ENCODE measurements at places on chromosomes 3 and 15. TPM values are rescaled to one million over a fixed set of nuclear protein-coding genes. Genes with fewer than 3 reads are reported as not detected.

TMOD3 gene
- 48.6 TPM for total RNA-seq

DNAH12 gene
- total RNA-seq = 0.21 TPM

FBXL22 gene
- 1.3 TPM for total RNA-seq

- DNase-seq = peak; percentile 15
Measured at GRCh38 chr3:111761309-111761795, 97.7 kb upstream of the PHLDB2 start.

ACSBG1 gene
- not detected for total RNA-seq

- DNase-seq = no peak
Measured at GRCh38 chr15:70064441-70064840, 33.3 kb downstream of the TLE3 start.

GRCh38 chr3:126557415-126557745 lies 1.4 kb downstream of the C3orf22 start:
- DNase-seq = no peak

DNA sequence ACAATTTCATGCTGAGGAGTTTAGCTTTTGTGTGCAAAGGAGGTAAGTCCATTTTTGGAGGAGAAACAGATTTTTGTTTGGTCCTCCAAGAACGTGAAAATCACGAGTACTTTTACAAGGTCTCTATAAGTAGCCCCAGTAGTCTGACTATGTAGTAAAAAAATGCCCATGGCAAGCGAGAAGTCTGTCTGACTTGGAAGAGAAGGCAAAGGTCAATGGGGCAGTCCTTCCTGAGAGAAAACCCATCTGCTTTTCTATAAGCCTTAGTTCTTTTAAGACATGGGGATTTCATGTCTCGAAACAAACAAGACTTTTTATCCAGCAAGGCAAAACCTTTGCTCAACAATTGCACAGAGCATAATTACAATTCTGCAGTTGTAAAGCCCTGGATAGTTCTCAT lies 183.2 kb downstream of the GAP43 start:
- no peak for DNase-seq

DNA sequence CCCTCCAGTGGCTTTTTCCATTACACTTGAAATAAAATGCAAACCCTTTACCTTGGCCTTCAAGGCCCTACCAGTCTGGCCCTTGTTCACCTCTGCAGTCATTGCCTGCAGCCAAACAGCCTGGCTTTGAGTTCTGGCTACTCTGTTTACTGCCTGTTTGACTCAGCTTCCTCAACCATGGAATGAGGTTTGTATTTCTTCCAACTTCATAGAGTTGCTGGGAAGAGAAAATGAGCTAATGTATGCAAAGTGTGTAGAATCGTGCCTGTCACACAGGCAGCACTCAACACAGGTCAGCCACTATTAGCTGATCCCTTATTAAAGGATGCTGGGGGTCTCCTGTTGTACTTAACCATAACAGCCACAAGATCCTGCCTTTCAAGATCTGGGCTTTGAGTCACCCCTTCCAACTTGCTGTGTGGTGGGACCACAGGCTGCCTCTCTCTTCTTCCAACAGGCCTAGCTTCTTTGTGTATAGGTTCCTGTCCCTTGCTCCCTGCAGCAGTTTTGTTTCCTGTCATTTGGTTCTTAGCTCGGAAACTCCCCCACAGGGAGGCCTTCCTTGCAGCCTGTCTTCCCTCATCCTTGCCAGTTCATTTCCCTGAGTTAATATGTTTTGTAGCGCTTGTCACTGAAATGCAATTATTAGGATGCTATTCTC lies 6.4 kb downstream of the MED12L start:
- no peak for DNase-seq

CD200R1 gene
- total RNA-seq = 2.2 TPM

- no peak for DNase-seq
Measured at GRCh38 chr15:58222679-58223078, 84.5 kb downstream of the AQP9 start.

SYNPR gene
- not detected for total RNA-seq

GRCh38 chr3:162391301-162391700 lies 894.7 kb downstream of the OTOL1 start:
- no peak for DNase-seq

DNA sequence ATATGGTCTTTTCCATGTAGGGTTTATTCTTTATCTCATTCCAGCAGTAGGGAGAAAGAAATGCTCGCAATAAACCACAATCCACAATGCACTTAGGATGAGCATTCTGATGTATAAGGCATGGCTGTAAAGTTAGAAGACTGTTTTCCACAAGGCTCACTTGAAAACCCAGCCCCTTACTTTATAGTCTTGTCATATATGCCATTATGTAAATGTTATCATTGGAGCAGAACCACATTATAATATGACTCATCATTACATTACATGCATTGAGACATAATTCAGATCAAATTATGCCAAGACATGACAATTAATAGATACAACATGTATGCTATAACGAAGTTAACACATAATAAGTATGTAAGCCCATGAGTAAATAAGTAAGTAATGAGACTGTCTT lies 348.1 kb downstream of the LSAMP start:
- no peak for DNase-seq

DNA sequence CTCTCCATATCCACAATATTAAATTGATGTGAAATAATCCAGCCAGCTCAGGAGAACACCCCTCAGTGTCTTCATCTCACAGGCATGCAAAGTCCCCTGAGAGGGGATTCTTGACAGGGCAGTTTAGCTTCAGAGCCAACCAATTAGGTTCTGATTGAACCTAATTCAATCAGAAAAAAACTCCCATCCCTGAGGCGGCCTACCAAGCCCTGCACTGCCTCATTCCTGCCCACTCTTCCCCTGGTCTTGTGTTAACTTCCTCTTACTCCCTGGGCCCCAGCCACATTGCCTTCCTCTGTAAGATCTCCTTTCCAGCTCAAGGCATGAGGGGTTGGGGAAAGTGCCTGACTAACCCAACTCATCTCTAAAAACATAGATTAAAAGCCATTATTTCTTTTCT lies 46.1 kb downstream of the FRMD4B start:
- DNase-seq = no peak

DNA sequence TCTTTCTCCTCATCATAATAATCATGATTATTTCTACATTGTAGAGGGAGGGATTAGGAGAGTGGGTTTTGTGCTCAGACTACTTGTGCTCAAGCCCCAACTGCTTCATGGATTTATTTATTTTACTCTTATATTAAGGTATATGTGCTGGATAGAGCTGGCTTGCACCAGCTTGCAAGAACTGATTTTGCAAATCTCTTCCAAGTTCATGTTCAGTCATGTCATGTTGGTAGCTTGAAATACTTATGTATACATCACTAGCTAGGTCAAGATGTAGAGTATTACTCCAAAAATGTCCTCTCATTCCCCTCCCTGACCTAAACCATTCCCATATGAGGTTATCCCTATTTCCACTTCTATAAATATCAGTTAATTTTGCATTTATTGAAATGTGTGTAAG lies 293.9 kb upstream of the RBMS3 start:
- DNase-seq = no peak

LDHAL6B gene
- total RNA-seq = not detected

SETD5 gene
- 158 TPM for total RNA-seq

DNA sequence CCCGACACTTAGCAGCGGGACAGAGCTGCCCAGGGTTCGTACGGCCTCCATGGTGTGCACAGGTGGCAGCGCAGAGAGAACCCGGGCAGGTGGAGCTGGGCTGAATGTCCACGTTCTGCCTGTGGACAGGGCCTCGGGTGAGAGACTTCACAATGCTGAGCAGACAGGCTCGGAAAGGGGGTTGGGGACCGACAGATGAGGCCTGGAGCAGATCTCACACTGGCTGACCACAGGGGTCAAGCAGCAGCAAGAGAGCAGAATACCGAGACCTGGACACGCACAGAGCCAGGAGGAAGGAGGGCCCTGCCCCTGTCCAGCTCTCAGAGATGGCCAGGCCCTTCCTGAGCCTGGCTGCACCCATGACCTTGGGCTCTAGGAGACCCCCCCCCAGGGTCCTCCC lies 83.0 kb downstream of the VGLL4 start:
- DNase-seq = no peak

DNA sequence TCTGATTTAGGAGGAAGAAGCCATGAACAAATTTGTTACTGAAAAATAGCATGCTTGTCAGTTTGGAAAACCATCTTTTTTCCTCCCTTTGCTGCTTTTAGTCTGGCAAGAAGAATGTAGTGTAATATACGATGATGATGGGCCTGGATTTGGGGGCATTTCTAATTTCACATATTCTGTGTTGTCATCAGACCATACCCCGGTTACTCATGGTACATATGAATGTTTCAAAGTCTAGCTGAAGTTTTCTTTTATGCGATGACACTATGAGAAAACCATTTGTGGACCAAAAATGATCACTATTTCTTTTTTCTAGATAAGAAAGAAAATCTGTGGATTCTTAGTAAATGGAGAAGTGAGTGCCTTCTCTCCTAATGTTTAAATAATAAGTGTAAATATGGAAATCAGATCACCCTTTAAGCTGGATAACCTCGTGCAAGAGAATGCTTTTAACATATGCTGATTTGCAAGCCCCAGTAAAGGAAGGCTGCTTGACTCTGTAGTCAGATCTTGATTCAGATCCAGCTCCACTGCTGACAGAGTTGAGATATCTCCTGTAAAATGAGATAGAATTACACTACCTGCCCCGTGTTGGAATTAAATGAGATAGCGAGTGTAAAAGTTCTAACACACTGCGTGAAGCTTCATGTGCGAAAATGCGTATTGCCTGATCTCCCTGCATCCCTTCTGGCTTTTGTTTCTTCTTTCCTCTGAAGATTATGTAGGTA lies 3.0 kb downstream of the MEF2A start:
- no peak for DNase-seq

TCTA gene
- 22.0 TPM for total RNA-seq

- DNase-seq = no peak
Measured at GRCh38 chr3:136237961-136238649, 12.0 kb upstream of the PCCB start.

- DNase-seq = no peak
Measured at GRCh38 chr15:25717457-25718168, 145.5 kb downstream of the ATP10A start.

P2RY13 gene
- total RNA-seq = not detected

DNA sequence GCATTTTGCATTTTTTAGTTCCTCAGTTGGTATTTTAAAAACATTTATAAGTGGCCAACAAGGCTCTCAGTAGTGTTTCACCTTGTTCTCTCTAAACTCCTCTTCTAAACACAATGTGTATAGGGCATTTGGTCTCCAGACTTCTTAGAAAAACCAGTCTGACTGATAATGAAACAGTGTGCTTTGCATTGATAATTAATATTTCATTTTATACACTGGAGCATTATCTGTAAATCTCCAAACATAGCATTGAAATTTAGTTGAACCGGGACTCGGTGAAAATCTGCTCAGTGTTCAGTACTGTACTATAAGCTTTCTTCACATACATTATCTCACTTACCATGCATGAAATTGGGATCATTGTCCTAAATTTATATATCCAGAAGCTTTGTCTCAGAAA lies 53.6 kb downstream of the SETD5 start:
- DNase-seq = no peak

DNA sequence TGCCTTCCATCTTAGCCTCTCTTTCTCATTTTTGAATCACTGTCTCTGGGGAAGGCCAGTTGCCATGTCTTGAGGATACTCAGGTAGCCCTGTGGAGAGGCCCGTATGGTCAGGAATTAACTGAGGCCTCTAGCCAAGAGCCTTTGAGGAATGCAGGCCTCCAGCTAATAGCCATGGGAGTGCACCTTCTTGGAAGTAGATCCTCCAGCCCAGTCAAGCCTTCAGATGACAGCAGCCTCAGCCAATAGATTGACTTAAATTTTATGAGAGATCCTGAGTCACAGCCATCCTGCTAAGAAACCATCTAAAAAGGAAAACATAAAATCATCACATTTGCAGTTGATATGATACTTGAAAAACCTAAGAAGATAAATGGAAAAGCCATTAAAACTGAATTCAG lies 112.5 kb upstream of the BNIP2 start:
- no peak for DNase-seq

DNA sequence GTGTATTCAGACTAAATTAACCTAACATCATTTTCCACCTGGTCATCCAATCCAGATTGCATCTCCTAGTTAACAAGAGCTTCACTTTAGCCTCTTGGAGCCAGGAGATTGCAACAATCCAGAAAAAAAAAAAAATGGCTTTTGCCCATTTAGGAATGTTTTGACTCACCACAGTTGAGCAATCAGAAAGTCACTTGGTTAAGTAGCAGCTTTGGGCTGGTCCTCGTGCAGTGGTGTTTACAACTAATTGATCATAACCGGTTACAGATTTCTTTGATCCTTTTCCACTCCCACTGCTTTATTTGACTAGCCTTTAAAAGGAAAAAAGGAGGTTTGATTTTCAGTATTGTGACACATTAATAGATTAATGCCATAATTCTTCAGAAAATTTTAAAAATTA lies 688.8 kb upstream of the CCDC54 start:
- no peak for DNase-seq

- DNase-seq = no peak
Measured at GRCh38 chr3:190362258-190362657, 25.7 kb upstream of the CLDN16 start.

CACNA2D2 gene
- 3.3 TPM for total RNA-seq

GRIP2 gene
- not detected for total RNA-seq

- no peak for DNase-seq
Measured at GRCh38 chr15:74995779-74996765, 709 bp downstream of the SCAMP5 start.

CCR9 gene
- total RNA-seq = not detected

DNA sequence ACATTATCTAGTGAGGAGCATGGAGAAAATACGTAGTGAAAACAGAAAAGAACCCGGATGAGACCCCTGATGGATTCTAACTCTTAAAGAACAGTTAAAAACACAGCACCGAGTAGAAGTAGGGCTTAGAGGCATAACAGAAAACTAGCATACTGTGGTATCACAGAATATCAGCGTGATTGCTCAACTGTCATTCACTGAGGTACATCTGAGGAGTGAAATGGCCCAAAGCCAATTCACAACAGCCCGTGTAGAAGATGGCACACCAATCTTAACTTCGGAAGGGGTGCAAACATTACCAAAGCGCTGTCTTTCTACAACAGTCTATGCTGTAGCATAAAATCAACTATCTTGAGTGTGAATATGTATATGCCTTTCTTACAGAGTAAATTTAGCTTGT lies 1.8 kb downstream of the CLASP2 start:
- no peak for DNase-seq

FES gene
- total RNA-seq = 81.5 TPM

- DNase-seq = no peak
Measured at GRCh38 chr3:148500881-148501280, 196.8 kb upstream of the AGTR1 start.

DNA sequence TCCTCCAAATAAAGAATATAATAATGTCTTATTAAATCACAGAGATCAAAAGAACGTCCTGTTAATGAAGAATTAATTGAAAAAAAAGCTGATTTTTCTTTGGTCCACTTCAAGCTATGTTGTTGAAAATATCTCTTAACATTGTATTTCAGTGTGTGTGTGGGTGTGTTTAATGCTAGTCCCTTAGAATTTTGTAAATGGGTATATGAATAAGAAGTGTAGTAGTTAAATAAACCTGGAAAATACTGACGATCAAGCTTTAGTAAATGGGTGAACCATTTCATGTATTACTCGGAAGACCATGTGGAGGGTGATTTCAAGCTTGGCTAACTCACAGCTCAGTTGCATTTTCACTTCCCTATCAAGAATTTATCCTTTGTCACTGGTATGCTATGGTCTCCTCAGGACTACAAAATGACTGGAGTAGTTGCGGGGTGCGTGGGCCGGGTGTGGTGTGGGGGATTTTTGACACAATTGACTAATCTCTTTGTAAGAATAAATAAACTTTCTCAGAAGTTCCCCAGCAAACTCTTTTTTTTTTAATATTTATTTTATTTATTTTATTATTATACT lies 586.4 kb downstream of the GRM7 start:
- no peak for DNase-seq

GABRA5 gene
- total RNA-seq = not detected

IL17RE gene
- 0.94 TPM for total RNA-seq

- no peak for DNase-seq
Measured at GRCh38 chr3:39531066-39531465, 63.6 kb downstream of the MOBP start.

Data from activated T-cell treated with anti-CD3 and anti-CD28 coated beads, Interleukin-2, amount 50 U/mL, for 72 hours (primary cell).